Breast epithelium (tissue), 4 donors: ENCODE measurements at places on chromosomes 4 and X. TPM values are rescaled to one million over a fixed set of nuclear protein-coding genes. Genes with fewer than 3 reads are reported as not detected.

The HOPX gene
- total RNA-seq: 3.8 TPM

The XAGE2 gene
- total RNA-seq: not detected

DNA sequence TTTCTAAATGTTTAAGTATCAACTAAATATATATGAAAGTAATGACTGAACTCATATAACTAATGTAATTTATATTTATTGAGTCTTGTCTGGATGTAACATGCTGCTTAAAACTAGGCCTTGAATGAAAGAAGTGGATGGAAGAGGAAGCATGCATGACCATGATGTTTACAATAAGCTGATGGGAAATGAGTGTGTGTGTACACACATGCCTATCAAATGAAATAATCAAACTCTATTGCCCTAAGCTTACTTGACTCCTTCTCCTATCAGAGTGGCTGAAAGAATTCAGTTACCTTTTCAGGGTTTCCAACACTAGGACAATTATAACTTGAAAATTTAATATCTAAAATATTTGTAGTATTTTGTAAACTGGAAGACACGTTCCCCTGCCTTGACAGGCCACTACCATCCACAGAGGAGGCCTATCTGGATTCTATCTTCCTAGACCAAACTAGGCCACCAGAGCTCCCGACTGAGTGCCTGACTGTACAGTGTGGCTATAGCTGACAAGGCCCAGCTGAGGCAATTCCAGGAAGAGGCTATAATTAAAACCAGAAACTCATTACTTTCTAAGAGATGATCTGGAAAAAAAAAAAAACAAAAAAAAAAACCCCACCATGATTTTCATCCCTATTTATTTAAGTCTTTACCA is 7.6 kb downstream of the ARSJ start:
- no peak overlapping the region for H3K27ac ChIP-seq
- H3K4me1 ChIP-seq: no peaks in the 10 kb centered on the region
- DNase-seq: no peak
- no peak overlapping the region for H3K4me3 ChIP-seq
- H3K27me3 ChIP-seq: no peaks in the 10 kb centered on the region
- no peaks in the 10 kb centered on the region for H3K36me3 ChIP-seq

The ETDA gene
- total RNA-seq: not detected

DNA sequence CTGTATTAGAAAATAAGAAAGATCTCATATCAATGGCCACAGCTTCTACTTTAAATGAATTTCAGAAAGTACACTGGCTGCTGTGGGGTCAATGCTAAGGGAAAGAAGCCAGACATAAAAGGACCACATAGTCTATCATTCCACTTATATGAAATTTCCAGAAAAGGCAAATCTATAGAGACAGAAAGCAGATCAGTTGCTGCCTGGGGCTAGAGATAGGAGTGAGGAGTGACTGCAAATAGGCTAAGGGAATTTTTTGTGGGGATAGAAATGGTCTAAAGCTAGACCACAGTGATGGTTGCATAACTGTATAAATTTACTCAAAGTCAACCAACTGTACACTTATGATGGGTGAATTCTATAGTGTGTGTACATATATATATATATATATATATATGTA is 8.3 kb downstream of the GAB3 start:
- H3K4me3 ChIP-seq: no peak overlapping the region
- peaks cover 3% of the 10 kb centered on the region for H3K27me3 ChIP-seq
- H3K27ac ChIP-seq: no peak overlapping the region
- no peak for DNase-seq
- H3K36me3 ChIP-seq: no peaks in the 10 kb centered on the region
- H3K4me1 ChIP-seq: no peaks in the 10 kb centered on the region

The PAK3 gene
- 7.5 TPM for total RNA-seq

GRCh38 chrX:137654481-137654880 is 88.6 kb downstream of the ZIC3 start:
- no peak overlapping the region for H3K27ac ChIP-seq

DNA sequence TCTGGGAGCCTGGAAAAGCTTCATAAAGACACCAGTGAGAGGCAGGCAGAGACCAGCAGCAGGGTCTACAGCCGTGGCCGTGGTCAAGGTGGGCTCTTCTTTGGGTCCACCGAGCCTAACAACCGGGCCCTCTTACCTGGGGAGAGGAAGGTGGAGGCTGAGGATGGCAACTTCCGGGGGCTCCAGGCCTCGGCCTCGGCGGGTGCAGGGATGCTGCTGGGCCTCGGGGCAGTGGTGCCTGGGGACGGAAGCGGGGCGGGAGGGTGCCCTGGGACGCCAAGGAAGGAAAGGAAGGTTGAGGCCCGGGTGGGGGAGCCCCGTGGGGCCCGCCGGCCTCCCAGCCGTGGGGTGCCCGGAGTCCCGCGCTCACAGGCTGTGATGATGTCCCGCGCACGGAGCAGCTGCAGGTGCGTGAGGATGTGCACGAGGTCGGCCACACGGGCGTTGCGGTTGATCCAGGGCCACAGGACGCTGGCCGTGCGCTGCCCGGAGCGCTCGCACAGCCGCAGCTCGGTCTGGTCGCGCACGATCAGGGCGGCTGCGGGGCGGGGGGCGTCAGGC is 561 bp downstream of the IRAK1 start:
- H3K4me3 ChIP-seq: peak overlapping the region; percentile 78
- H3K36me3 ChIP-seq: no peaks in the 10 kb centered on the region
- no peak for DNase-seq
- peaks cover 4% of the 10 kb centered on the region for H3K27me3 ChIP-seq
- H3K4me1 ChIP-seq: no peaks in the 10 kb centered on the region
- H3K27ac ChIP-seq: peak overlapping the region; percentile 96

GRCh38 chrX:1075741-1076140 is 136.7 kb downstream of the CRLF2 start:
- no peaks in the 10 kb centered on the region for H3K4me1 ChIP-seq
- H3K27me3 ChIP-seq: no peaks in the 10 kb centered on the region
- H3K36me3 ChIP-seq: no peaks in the 10 kb centered on the region
- no peak for DNase-seq
- H3K27ac ChIP-seq: no peak overlapping the region

- no peaks in the 10 kb centered on the region for H3K36me3 ChIP-seq
- H3K27me3 ChIP-seq: no peaks in the 10 kb centered on the region
- H3K27ac ChIP-seq: no peak overlapping the region
- H3K4me1 ChIP-seq: no peaks in the 10 kb centered on the region
Observed at GRCh38 chr4:100466501-100466900, 51.3 kb downstream of the EMCN start.

The DDX53 gene
- not detected for total RNA-seq

DNA sequence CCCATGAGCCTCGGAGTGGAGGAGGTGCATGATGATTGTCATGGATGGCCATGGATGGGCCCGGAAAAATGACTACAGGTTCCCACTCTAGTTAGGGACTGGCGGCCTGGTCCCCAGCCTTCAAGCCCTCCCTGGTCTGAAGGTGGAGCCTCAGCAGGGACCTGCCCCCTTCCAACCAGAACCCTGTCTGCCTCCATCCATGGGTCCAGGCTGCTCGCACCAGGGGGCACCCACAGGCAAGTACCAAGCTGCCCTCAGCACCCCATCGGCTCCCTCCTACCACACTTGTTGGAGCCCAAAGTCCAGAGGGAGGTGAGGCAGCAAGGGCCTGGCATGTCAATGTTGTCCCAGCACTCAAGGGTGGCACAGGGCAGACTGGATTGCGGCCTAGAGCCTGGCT is 2468.6 kb downstream of the PCDH7 start:
- H3K27ac ChIP-seq: no peak overlapping the region
- DNase-seq: no peak
- H3K36me3 ChIP-seq: no peaks in the 10 kb centered on the region
- H3K4me3 ChIP-seq: no peak overlapping the region

GRCh38 chr4:125042041-125042440 is 272.7 kb upstream of the FAT4 start:
- no peaks in the 10 kb centered on the region for H3K27me3 ChIP-seq
- no peak for DNase-seq
- no peaks in the 10 kb centered on the region for H3K4me1 ChIP-seq

DNA sequence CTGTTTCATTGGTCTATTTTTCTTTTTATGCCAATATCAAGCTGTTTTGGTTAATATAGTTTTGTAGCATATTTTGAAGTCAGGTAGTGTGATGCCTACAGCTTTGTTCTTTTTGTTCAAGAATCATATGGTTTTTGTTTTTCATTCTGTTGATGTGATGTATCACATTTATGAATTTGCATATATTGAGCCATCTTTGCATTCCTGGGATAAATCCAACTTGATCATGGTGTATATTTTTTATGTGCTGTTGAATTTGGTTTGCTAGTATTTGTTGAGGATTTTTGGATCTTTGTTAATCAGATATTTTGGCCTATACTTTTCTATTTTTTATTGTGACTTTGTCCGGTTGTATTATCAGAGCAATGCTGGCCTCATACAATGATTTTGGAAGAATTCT is 74.8 kb downstream of the GPAT3 start:
- H3K36me3 ChIP-seq: no peaks in the 10 kb centered on the region
- H3K27ac ChIP-seq: no peak overlapping the region
- H3K4me1 ChIP-seq: no peaks in the 10 kb centered on the region
- no peak overlapping the region for H3K4me3 ChIP-seq
- no peaks in the 10 kb centered on the region for H3K27me3 ChIP-seq

The GAGE13 gene
- not detected for total RNA-seq

The TASL gene
- total RNA-seq: 1.6 TPM

GRCh38 chrX:20129547-20129946 is 12.1 kb downstream of the EIF1AX start:
- H3K27ac ChIP-seq: no peak overlapping the region
- H3K27me3 ChIP-seq: no peaks in the 10 kb centered on the region
- H3K4me1 ChIP-seq: no peaks in the 10 kb centered on the region
- H3K36me3 ChIP-seq: no peaks in the 10 kb centered on the region
- DNase-seq: no peak
- H3K4me3 ChIP-seq: no peak overlapping the region

DNA sequence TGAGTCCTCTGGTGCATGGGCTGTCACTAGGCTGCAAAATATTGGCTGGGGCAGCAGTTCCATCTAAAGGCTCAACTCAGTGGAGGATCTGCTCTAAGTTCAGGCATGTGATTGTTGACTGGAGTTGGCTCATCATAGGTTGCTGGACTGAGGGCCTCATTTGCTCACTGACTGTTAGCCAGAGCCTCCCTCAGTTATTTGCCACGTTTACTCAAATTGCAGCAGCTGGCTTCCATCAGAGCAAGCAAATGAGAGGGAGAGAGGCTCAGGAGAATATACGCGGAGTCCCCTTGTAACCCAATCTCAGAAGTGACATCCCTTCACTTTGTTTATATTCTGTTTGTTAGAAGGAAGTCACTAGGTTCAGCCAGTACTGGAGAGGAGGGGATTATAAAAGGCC is 54.1 kb downstream of the BMP3 start:
- H3K27ac ChIP-seq: no peak overlapping the region
- H3K4me3 ChIP-seq: no peak overlapping the region
- DNase-seq: no peak
- no peaks in the 10 kb centered on the region for H3K36me3 ChIP-seq
- no peaks in the 10 kb centered on the region for H3K27me3 ChIP-seq
